ENCODE measurements at places on chromosomes 7 and 10.
A peak's percentile ranks its signal among the peaks of the same experiment; 100 is the strongest.

GRCh38 chr10:306007-306674 is 170.9 kb downstream of the ZMYND11 start:
- DNase-seq: peak; percentile 11

DNA sequence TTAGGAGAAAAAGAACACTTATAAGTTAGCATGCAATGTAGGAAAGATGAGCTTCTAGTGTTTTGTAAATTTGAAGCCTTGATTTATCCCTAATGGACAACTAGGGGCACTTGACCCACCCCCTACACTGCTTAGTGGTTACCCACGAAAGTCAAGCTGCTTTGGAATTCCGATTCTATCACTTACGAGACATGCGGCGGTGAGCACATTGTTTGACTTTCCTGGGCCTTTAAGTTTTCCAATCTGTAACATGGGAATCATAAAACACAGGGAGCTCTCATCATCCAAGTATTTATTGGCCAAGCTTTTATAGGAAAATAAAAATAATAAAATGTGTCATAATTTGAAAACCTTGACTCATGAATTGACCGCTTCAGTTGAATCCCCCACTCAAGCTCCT is 78.7 kb upstream of the PDK4 start:
- no peak for DNase-seq

GRCh38 chr7:7577888-7578287 is 11.2 kb downstream of the MIOS start:
- peak; percentile 53 for DNase-seq

DNA sequence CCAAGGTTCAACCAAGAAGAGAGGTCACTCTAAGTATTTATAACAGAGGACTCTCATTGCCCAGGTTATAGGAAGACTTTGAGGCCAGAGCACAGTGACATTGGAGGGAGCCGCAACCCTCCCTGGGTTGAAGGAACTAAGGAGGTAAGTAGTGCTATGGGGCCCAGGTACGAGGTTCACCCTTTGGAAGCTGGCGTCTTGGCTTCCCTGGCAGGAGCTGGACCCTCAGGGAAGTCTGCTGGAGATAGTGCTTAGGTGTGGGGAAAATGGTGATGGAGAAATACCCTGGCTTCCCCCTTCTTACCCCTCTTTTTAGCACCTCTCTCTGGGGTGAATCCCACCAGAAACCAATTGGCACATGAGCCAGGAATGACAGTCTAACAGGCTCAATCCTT is 317.9 kb upstream of the ZNF32 start:
- DNase-seq: no peak

DNA sequence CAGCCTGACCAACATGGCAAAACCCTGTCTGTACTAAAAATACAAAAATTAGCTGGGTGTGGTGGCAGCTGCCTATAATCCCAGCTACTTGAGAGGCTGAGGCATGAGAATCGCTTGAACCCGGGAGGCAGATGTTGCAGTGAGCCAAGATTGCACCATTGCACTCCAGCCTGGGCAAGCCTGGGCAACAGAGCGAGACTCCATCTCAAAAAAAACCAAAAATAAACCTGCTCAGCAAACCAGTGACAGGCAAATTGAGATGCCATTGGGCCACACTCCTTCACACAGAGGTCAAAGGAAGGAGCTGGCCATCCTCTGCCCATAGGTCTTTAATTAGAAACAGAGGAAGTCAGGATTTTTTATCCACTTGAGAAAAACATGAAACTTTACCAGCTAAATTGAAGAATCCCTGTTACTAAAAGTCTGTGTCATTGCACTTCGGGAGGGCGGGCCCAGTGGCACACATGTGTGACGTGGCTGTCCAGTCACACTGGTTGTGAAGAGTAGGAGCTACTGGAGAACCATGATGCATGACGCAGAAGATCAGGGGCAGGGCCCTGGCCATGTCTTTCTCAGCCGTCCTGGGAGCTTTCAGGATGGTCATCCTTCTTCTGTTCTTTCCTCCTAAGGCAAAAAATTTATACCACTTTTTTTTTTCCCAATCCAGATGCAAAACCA is 118.3 kb upstream of the ZNF438 start:
- DNase-seq: no peak

GRCh38 chr10:60757420-60757895 is 20.8 kb upstream of the CDK1 start:
- DNase-seq: no peak

DNA sequence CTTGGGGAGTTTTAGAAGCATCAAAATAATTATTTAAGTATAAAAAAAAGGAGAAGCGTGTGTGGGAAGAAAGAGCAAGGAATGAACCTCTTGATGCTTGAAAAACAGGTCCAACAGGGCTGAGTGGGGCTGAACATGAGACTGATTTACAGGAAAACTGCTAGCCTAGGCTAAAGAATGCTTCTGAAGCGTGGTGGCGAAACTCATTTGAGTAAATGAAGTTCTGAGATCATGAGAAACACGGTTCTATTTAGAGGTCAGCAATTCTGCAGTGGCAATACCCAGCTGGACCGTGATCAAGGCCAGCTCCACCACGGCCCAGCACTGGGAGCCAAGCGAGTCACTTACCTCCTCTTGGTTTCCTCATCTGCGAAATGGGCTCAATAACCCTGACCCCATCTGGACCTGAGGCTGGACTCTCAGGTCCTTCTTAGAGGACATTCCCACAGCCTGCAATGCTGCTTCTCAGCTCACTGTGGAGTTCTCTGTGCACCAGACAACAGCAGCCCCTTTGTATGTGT is 140.1 kb upstream of the ADAM12 start:
- DNase-seq: no peak

DNA sequence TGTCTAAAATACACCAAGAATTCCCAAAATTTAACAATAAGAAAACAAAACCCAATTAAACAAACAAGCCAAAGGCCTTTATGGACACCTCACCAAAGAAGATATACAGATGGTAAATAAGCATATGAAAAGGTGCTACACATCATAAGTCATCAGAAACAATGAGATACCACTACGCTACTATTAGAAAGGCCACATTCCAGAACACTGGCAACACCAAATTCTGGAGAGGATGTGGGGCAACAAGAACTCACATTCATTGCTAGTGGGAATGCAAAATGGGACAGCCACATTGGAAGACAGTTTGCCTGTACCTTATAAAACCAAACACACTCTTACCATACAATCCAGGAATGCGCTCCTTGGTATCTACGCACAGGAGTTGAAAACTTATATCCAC is 291.4 kb downstream of the TNS3 start:
- DNase-seq: no peak

- DNase-seq: no peak
Observed at GRCh38 chr7:47368190-47368812, 213.6 kb downstream of the TNS3 start.

Measured in hematopoietic multipotent progenitor cell treated with erythropoietin and hydrocortisone succinate and interleukin-3 and kit ligand, for 6 days (in vitro differentiated cells).